ENCODE measurements at places on chromosomes 2 and 18. TPM values are rescaled to one million over a fixed set of nuclear protein-coding genes. Genes with fewer than 3 reads are reported as not detected.

The C1QL2 gene
- polyA plus RNA-seq = not detected

The SCYGR4 gene
- polyA plus RNA-seq = not detected

The CREG2 gene
- 0.02 TPM for polyA plus RNA-seq

- DNase-seq = no peak
These were observed 23.0 kb upstream of the RTTN start for GRCh38 chr18:70228536-70228935.

The FHOD3 gene
- 87.9 TPM for polyA plus RNA-seq

The ARL6IP6 gene
- 11.5 TPM for polyA plus RNA-seq

- peak; percentile 5 for DNase-seq
These were observed 55.1 kb upstream of the LDAH start for GRCh38 chr2:20877960-20878359.

DNA sequence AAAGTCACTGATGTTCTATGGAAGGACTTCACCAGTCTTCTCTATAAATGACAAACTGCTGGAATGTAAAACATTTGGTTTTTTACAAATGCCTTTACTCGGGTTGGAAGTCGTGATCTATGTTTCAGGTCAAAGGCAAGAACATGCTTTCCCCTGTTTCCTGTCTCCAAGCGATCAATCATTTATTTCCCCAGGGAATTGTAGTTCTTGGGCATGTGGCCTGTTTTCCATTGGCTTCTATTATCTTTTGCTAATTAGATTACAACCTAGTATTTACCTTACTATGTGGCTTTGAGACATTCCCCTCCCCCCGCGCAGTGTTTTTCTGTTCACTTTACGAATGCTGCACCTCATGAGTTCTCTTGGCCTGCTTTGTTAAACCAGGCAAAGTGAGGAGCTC lies 684.2 kb downstream of the EPHA4 start:
- DNase-seq = no peak

DNA sequence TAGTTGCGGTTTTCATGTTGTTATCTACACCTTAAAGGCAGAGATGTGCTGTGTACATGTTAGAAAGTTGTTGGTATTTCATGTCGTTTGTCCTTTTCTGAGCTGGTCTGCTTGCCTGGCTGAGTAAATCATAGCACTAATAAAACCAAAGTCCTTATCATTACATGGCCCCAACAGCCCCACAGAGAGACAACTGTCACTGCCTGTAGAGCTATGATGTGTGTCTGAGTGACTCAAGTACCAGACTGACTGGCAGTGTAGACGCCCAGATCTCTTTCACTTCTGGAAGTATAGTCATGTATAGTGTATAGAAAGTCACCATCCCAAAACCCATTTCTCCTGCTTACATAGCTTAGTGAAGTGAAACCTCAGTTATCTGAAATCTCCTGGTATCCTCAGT lies 4.3 kb downstream of the SOCS6 start:
- DNase-seq = no peak

- DNase-seq = peak; percentile 60
These were observed 102.5 kb downstream of the BARD1 start for GRCh38 chr2:214706986-214707385.

DNA sequence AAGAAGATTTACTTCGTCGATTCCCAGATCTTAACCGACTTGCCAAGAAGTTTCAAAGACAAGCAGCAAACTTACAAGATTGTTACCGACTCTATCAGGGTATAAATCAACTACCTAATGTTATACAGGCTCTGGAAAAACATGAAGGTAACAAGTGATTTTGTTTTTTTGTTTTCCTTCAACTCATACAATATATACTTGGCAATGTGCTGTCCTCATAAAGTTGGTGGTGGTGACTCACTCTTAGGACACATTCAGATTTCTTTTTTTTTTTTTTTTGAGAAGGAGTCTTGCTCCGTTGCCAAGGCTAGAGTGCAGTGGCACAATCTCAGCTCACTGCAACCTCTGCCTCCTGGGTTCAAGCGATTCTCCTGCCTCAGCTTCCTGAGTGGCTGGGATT lies 26.8 kb downstream of the MSH2 start:
- DNase-seq = peak; percentile 24

GRCh38 chr2:234494361-234495250 lies 2.3 kb downstream of the ARL4C start:
- DNase-seq = no peak

The OTOF gene
- polyA plus RNA-seq = 1.1 TPM

- DNase-seq = no peak
These were observed 149.3 kb downstream of the EML6 start for GRCh38 chr2:54872780-54873179.

- DNase-seq = no peak
These were observed 27.7 kb upstream of the SMCHD1 start for GRCh38 chr18:2627821-2628276.

- DNase-seq = peak; percentile 22
These were observed 58.9 kb upstream of the NCOA1 start for GRCh38 chr2:24432121-24432520.

All from adrenal gland (tissue), 19 donors.